Small intestine (tissue), 16 donors: ENCODE measurements at places on chromosomes 3 and 15. TPM values are rescaled to one million over a fixed set of nuclear protein-coding genes. Genes with fewer than 3 reads are reported as not detected.
A peak's percentile ranks its signal among the peaks of the same experiment; 100 is the strongest.

Gene ENTPD3
- polyA plus RNA-seq: 0.40 TPM

Gene A4GNT
- polyA plus RNA-seq: not detected

Gene ZKSCAN7
- polyA plus RNA-seq: 1.7 TPM

DNA sequence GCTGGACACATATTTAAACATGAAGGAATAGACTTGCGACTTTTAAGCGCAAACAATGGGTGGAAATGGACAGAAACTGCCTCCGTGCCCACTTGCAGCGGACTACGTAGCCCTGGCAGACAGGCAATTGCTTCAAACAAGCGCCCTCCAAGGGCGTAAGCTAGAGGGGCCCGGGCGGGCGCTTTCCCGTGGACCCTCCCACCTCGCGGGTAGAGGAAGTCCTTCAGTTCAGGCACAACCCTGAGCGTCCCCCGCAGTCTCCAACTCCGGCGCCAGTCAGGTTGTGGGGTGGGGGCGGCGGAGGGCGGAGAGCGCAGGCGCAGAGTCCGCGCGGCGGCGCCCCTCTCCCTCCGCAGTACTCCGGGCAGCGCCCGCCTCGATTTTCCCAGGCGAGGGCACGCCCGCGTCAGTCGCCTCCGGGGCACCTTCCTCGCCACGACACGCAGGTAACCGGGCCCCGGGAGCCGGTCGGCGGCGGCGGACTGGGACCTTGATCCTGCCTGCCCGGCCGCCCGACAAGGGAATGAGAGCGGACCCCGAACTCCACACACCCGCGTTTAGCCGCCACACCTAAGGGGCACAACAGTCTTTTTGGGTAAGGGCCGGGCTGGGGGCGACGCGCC lies at the start of gene SLC35G2:
Gene SLC35G2, plus strand, starts transcription at position 358 of the 623 bp plus-strand sequence. CDS start 35,335 bp downstream, outside the sequence.
- DNase-seq: no peak

- DNase-seq: no peak
Measured at GRCh38 chr15:58585693-58586443, 154.1 kb downstream of the LIPC start.

DNA sequence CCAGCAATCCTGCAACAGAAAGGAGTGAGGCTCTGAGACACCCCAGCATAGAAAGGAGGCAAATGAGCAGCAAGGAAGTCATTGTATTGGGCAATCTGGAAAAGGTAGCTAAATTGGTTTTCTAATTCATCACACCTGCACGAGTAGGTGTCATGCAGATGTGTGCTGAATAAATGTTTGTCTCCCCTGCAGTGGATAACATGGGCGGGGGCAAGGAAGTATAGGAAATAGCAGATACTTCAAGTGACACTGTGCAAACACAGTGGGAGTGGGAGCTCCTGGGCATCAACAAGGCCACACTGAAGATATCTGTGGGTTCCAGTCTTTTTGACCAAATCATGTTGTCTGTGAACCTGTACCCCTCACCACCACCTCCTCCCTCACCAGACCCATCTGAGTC lies 14.4 kb upstream of the HTR3E start:
- DNase-seq: no peak

- no peak for DNase-seq
Measured at GRCh38 chr3:60160111-60160821, 1091.0 kb downstream of the FHIT start.

DNA sequence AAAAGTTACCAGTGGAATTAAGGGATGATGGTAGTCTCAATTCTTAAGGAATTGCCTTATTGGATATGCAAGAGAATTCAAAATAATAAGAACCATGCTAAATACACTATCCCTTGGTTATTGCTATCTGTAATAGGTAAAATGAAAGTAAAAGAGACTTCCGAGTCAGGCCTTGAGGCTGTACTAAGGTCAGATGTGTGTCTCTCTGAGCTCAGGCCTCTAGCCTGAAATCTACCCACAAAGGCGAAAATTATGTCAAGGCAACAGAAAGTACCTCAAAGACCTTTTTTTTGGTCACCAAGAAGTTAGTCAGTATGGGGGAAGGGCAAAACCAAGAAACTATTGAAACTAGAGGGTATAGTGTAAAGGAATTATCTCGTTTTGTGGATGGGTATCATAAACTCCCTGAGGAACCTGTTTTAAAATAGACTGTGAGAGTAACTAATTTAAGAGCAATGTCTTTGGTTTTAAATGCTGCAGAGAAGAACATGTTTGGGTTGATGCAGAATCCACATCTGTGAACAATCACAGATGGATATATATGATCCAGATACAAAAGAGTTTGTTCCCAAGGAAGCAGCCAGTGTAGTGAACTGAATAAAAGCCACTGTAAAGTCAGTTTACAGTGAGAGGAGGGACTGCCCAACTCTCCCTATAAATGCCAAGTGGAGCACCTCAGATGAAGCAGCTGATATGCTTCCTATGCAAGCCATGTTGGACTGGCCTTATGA lies 382.3 kb upstream of the SEMA6D start:
- peak; percentile 35 for DNase-seq
